ENCODE measurements at places on chromosomes 6 and 20.

DNA sequence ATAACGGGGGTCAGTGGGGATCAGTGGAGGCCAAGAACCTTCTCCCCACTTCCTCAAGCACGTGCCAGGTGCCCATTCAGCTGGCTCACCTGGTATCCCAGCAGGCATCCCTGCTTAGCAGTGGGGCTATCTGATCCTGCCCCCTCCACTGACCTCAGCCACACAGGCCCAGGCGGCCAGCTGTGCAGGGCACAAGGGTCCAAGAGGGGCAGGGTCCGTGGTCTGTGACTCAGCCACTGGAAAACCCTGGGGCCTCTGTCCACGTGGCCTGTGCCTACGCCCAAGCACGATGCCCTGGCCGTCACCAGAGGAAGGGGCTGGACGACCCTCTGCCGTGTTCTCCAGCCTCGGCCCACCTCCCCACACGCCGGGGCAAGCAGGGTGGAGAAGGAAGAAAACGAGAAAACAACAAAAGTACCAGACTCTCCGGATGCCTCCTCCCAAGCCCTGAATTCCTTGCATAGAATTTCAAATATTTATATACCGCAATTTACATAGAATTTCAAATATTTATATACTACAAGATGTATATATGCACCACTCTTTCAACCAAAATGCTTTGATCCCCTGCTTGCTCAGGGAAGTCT lies 12.1 kb downstream of the PXDC1 start:
- DNase-seq = no peak

DNA sequence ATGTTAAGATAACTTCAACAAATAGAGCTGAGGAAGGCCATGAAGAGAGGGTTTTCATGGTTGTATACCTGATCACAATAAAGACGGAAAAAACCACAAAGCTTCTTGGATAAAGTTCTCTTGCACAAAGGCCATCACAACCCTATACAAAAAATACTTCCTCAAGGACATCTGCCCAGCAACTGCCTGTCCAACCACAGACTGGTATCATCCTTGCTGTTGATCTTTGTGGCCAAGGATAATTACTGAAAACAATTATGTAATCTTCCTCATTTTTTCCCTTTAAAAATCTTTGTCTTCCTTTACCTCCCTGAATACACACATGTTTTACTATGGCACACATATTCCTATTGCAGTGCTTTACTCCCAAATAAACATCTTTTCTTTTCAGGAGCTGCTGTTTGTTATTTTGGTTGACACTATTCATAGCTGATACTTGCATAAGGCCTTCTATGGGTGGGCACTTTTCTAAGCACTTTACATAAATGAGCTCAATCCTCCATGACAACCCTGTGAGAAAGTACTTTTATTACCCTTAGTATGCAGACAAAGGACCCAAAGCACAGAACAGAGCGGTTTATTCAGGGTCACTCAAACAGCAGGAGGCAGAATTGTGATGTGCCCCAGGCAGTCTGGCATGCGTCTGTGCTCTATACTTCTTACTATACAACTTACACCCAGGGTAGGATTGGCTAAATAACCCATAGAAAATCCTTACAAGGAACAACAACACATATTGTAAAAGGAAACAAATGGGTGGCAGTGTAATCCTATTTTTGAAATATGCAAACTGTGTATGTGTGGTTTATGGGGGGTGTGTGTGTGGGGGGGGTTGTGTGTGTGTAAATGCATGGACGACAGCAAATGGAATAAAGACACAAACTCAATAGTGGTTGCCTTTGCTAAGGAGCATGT lies 35.1 kb downstream of the SNRNP48 start:
- DNase-seq = no peak

DNA sequence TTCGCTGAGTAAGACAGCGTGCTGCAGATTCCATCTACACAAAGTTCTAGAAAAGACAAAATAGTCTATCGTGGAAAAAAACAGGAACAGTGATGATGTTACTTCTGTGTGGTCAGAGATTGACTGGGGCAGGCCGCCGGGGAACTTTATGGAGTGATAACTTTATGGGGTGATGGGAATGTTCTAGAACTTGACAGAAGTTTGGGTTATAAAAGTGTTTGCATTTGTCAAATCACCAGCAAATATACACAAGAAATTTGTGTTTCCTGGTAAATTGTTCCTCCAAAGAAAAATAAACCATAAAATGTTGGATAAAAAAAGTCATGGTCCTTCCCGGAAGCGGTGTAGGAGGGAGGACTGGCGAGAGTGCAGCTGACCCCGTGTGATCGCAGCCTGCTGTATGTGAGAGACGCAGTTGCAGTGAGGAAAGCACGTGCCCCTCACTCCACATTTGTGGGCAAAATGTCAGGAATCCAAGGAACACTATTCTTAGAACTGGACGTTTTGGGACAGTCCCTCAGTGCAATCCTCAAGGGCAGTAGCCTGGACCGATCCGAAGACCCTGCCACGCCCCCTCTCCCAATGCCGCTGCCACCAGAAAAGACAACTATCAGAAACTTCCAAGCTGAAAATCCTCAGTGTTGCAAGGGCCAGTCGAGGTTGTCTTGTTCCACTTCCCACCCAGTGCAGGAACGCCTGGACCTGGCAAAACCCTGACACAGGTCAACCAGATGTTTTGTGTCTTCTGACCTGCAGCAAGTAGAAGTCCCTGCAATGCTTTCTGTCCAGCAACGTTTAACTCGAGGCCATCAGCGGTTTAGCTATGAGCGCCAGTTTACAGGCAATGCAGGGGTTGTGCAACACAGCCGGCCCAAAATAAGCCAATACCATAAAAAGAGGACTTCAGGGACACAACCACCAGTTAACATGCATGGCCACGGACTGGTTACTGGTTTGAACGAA lies 80.5 kb upstream of the QKI start:
- no peak for DNase-seq

DNA sequence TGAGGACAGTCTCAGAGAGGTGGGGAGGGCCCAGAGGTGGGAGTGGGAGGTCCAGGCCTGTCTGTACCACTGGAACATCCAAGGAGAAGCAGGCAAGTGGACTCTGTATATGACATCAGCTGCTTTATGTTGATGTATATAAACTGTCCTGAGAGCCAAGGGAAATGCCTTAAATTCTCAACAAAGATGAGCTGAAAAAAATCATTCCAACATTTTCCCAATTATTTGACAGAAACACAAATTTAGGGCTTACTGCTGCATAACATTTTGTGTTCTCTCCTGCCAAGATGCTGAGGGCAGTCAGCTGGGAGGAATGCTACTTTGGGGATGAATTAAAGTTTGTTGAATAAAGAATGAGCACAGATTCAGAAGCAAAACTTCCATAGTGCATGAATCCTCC lies 52.8 kb downstream of the FOXC1 start:
- DNase-seq = no peak

DNA sequence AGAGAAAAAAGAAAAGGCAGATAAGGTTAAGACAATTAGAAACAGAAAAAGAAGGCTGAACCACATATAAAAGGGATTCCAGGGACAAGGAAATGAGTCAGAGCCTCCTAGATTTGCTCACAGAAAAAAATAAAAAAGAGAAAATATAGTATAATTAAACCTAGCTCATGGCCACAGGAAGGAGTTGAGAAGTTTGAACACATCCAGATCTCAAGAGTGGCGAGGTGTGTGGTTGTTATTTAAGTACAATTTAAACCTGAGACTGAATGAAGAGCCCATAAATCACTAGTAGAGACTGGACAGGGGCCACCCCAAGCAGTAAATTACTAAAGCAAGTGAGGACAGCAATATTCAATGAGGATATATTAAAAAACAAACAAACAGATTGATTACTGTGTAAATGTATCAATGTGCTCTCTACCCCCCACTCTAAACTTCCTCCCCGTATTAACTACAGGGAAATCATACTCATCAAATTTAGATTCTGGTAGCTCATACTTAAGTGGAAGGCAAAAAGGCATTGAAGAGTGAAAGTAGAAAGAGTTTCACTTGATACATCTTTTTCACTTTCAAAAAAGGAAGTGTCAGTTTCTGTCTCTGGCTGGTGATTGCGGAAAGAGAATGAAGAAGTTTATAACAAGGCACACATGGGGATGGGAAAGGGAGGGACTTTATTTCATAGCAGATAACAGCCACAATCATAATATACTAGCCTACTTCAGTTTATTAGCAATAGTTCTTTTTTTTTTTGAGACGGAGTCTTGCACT lies 49.3 kb upstream of the SCAF8 start:
- DNase-seq = peak; percentile 33
